Neural crest cell (in vitro differentiated cells): ENCODE measurements at places on chromosomes 1 and 21.

DNA sequence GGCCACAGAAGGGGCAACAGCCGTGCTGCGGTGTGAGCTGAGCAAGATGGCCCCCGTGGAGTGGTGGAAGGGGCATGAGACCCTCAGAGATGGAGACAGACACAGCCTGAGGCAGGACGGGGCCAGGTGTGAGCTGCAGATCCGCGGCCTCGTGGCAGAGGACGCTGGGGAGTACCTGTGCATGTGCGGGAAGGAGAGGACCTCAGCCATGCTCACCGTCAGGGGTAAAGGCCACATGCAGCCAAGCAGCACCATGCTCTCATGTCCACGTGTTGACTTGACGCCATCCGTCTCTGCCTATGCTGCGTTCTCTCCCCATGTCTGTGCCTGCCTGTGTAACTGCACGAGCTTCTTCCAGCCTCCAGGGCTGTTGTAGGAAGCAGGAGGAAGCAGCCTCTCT is 85.5 kb downstream of the OBSCN start:
- DNase-seq, result no peak

DNA sequence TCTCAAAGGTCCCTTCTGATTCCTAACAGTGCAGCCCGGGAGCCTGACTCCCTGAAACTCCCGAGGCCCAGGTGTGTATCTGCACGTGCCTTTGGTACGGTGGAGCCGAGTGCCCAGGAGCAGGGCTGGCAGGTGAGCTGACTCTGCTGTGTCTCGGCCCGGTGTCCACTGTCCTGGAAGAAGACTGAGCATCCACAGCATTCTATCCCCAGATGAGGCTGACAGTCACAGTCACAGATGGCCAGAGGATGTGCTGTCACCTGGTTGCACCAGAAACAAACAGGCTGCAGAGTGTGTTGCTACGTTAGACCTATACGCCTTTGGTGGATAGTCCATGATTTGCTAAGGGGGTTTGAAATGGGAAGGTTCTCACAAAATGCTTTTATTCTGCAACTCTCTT is 9.8 kb downstream of the ETV3L start:
- DNase-seq, result no peak

DNA sequence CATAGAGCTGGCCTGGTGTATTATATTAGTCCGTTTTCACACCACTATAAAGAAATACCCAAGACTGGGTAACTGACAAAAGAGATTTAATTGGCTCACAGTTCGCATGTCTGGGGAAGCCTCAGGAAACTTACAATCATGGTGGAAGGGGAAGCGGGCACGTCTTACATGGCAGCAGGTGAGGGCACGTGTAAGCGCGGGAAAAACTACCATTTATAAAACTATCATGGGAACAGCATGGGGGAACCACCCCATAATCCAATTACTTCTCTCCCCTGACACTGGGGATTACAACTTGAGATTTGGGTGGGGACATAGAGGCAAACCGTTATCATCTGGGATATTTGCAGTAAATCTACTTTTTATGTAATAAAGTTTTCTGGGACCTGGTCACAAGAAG is 6.8 kb downstream of the IER5 start:
- DNase-seq, result no peak

DNA sequence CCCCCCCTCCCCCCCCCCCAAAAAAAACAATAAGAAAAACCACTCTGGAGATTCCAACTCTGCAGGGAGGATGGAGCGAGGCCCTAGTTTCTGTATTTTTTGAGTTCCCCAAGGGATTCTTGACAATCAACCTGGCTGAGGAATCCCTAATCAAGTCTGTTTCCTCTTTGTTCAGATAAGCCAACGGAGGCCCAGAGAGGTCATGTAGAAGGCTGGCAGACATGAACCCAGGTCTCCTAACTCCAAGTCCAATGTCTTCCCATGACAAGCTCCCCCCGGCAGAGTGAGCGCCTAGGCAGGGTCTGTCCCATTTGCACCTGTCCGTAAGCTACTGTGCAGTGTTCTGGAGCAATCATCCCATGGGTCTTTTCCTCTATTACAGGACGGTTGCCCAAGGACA is 39.5 kb downstream of the LRRC71 start:
- no peak for DNase-seq

GRCh38 chr21:25708467-25709065 is 26.1 kb downstream of the ATP5PF start:
- DNase-seq, result peak; percentile 36

DNA sequence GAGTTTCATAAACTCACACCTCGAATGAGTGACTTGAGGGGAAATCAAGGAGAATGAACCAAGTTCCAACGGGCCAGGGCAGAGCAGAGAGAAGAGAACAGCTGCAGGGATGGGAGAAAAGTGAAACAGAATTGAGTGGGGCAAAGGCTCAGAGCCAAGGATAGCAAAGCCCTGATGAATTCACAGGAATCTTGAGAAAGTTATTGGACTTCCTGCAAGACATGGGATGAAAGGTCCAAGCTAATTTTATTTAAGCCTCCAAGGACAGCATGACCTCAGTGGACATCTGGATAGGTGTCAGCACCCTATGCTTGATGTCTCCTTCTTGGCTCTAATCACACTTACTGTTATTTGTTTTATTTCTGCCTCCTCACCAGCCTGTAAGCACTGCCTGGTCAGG is 43.0 kb upstream of the RAVER2 start:
- DNase-seq, result no peak

- DNase-seq, result peak; percentile 52
Measured at GRCh38 chr21:37758982-37759381, 157.3 kb downstream of the KCNJ6 start.

DNA sequence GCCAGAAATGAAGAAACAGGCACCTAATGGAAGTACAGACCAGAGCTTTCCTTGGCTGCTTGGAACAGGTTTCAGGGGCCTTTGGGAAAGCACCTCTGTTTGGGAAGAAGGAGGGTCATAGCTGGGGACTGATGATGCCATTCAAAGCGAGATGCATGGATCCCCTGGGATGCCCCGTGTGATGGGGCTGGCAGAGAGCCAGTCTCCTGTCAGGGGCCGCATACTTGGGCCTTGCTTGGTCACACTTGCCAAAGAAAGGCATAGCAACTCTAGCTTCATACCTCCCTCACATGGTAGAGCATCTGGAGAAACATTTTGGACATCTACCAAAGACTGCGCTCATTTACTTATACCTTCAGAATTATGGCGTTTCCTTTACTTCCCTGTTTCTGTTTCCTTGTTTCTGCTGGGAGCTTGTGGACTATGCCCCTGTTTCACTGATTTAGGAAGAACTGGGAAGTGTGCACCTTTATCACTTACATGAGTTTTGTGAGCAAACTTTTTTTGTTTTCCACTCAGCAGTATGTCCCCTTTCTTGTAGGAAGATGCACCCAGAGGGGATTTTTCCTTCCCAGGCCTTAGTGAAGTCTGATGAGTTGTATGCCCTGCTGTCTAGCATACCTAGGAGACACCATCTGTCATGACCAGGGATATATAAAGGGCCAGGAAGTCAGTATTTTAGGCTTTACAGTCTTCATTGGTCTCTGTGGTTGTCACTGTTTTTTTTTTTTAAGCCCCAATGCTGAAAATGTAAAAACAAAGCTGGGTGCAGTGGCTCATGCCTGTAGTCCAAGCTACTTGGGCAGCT is 19.8 kb upstream of the ST3GAL3 start:
- DNase-seq, result no peak

DNA sequence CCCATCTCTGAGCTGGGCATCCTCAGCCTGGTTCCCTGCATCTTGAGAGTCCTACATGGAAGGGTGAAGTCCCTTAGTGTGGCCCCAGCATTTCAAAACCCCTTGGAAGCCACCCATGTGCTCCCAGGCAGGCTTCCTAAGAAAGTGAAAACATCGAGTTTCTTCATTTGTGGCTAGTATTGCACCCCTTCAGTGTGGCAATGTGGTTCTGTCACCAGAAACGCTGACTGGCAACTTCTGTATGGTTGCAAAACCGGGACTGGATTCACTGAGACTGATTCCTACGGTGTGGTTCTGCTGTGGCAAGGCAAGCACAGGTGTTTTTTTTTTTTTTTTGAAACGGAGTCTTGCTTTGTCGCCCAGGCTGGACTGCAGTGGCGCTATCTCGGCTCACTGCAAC is 9.0 kb upstream of the IFNGR2 start:
- no peak for DNase-seq

- DNase-seq, result no peak
Measured at GRCh38 chr1:26771643-26772321, 16.0 kb upstream of the PIGV start.

DNA sequence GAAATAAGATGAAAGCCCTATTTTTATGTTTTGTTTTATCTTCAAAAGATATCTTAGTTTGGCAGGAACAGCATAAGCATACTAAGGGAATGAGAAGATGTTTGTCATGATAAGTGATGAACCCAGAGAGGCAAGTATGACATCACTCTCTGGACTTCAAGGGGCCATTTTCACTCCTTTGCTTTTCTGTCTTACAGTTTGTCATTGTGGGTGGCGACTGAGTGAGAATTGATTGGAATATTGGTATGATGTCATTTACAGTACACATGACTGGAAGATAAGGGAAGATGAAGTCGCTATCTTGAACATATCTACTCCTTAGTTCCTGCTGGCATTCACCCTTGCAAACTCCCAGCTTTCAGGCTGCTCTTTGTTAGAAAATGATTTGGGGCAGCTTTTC is 258.1 kb upstream of the RAB4A start:
- no peak for DNase-seq

GRCh38 chr1:67753776-67754525 is 69.0 kb downstream of the GADD45A start:
- DNase-seq, result no peak

DNA sequence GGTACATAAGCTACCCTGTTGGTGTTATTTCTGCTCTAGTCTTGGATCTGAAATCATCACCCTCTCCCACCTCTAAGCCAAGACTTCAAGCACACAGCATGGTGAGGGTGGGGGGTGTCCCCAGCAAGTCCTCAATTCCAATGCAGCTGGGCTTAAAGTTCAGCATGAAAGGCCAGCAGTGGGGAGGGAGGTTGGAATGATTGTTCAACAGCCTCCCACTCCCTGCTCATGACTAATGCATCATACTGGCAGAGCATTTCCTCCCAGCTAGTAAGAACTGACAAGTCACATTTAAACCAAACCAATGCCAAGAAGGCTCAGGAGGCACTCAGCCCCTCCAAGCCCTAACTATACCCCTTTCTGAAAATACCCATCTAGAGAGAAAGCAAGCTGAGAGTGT is 50.1 kb downstream of the TIAM1 start:
- DNase-seq, result no peak

DNA sequence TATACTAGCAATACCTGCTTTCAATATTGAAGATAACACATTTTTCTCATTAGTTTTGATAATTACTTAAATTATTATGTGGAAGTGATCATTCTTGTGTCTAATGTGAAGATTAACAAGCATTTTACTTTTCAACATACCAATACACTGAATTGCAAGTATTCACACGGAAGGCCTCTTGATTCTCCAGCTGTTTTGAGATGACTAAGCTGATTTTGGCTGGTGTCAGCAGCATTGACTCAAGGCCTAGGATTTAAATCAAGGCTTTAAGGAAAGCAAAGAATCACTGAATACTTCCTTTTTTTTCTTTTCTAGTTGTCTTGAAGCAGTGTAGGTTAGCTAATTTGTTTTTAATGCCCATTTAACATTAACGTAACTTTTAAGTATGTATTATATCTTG is 373.7 kb downstream of the SRGAP2C start:
- DNase-seq, result no peak

- DNase-seq, result no peak
Measured at GRCh38 chr1:70143048-70143659, 62.2 kb downstream of the LRRC40 start.

DNA sequence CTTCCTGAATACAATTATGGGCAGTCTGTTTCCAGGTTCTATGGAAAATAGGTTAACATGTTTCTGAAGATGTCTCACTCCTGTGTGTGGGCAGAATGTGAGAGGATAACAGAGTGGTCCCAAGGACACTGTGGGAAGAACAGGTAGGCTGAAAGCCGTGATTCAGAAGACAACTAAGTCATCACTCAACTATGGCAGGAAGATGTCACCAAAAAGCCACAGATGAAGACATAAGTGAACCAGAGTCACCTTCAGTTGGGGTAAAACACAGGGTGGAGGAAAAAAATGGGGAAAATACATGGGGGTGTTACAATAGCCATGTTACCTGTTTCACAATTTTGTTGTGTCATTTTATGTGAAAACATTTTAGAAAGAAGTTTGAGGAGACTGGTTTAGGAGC is 75.1 kb downstream of the UCHL5 start:
- DNase-seq, result no peak

- no peak for DNase-seq
Measured at GRCh38 chr1:222240536-222241181, 307.2 kb downstream of the HHIPL2 start.

- no peak for DNase-seq
Measured at GRCh38 chr1:165344736-165345135, 11.8 kb downstream of the LMX1A start.

DNA sequence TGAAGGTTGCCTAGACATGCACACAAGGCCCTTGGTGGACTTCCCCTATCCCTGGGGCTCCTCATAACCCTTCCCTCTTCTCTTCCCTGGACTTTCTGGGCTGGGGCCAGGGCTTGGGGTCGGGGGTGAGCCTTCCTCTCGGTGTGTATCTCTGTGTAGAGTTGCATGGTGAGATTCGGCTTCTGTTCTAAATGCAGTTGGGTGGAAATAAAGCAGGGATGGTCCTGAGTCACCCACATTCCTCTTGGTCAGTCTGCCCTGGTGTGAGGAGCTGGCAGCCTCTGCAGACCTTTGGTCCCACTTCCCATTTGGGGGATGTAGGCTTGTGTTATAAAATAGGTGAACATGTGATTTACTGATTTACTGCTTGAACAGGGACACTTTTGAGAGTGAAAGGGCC is 38.0 kb downstream of the ADARB1 start:
- no peak for DNase-seq

- DNase-seq, result no peak
Measured at GRCh38 chr1:70966018-70966638, 81.5 kb downstream of the PTGER3 start.

GRCh38 chr1:186829686-186830587 is 1.2 kb downstream of the PLA2G4A start:
- DNase-seq, result no peak

DNA sequence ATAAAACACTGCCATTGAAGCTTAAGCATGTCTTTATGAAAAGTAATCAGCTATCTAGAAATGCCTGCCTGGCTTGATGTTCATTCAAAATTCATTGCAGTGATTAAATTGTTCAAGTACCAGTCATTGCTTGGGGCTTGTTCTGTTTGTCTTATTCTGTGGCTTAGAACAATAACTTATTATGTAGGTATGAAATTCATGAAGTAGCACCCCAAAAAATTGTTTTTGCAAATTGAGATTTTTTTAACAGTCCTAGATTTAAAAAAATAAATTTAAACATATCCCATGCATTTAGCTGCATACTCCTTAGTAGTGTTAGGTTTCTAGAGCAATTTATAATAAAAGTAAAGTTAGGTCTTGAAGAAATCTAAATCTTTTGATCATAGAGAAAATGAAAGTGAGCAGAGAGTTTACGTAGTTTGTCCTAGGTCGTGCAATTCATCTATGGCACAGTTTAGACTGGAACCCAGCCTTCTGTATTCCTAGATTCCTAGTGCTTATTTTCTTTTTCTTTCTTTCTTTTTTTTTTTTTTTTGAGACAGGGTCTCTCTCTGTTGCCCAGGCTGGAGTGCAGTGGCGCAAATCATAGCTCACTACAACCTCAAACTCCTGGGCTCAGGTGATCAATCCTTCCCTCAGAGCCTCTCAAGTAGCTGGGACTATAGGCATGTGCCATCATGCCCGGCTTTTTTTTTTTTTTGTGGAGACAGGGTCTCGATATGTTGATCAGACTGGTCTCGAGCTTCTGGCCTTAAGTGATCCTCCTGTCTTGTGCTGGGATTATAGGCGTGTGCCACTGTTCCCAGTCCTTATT is 9.3 kb downstream of the MIER1 start:
- no peak for DNase-seq
